ENCODE measurements at places on chromosomes 2 and 18.
A peak's percentile ranks its signal among the peaks of the same experiment; 100 is the strongest.

- peak; percentile 33 for DNase-seq
These were observed 9.0 kb downstream of the DTNB start for GRCh38 chr2:25664183-25664964.

DNA sequence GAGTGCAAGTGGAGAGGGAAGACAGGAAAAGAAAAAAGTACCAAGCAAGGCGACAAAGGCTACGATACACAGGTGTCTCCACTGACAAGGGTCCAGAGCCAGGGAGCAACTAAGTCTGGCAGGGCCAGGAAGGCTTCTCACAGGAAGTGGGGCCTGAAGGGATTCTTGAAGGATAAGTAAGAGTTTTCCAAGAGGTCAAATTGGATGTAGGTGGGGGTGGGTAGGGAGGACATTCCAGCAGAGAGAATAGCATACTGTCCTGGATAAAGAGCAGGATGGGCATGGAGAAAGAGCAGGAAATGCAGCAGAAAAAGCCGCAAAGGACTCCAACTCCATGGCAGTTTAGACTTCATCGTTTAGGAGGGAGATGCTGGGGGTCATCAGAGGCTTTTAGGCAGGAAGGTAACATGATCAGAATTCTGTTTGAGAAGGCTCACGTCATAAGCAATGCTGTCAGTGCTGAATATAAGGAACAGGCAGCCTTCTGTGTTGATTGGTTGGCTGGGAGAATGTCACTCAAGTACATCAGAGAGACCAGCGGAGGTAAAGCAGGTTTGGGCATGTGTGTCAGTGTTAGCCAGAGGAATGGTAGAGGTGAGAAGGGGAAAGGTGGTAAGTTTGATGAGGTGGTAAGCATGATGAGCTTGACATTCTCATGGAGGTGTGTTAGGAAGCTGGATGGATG, 35.1 kb downstream of the ARHGAP25 start:
- no peak for DNase-seq

DNA sequence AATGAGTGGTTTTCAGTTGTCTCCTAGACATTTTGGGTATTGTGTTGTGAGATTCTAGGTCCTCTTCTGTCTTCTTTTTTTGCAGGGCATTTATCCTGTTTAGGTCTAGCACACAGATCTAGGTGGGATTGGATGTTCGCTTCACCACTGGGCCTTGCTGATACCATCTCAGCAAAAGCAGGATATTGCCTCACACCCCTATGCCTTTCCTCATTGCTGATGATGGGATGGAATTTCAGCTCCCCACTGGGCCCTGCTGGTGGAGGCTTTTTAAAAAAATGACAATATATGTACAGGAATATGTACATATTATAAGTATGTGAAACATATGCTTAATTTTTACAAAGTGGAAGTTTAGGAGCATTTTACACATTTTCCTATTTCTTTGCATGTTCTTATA, 5.4 kb upstream of the TOGARAM2 start:
- DNase-seq = no peak

DNA sequence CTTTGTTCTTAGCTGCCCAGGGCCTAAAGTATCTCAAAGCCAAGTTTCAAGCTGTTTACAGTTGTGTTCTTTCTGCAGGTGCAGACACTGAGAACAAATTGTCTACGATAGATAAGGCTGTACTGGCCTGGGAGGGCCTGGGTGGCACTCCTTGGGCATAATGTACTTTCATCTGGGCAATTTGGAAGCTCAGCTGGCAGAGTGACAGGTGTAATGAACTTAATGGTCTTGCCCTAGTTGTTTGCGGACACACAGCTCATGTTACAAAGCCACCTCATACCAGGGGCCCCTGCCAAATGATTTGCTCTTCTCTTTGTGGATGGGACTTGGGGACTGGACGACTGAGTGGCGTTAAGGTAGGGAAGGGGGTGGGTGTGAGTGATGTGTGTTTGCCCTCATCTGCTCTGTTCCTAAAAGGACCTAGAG, 4.3 kb downstream of the LDLRAD4 start:
- DNase-seq = no peak

DNA sequence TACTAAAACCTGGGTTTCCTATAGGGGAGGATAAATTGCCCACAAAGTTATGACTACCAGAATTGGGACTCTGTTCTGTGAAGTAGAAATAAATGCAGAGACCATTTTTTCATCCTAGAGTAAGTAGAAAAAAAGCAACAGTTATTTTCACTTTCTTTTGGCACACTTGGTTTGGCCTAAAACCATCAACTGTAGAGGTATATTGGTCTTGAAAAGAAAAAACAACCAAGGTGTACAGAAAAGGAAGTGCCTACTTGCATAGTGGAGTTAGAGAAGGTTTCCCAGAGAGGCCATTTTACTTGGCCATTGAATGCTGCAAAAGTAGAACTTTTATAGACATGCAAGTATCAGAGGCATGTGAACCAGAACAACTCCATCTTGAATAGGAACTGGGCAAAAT, 89.4 kb upstream of the TACR1 start:
- DNase-seq = no peak

All from uterus (tissue), 4 donors.